ENCODE measurements at places on chromosomes 4 and X.

DNA sequence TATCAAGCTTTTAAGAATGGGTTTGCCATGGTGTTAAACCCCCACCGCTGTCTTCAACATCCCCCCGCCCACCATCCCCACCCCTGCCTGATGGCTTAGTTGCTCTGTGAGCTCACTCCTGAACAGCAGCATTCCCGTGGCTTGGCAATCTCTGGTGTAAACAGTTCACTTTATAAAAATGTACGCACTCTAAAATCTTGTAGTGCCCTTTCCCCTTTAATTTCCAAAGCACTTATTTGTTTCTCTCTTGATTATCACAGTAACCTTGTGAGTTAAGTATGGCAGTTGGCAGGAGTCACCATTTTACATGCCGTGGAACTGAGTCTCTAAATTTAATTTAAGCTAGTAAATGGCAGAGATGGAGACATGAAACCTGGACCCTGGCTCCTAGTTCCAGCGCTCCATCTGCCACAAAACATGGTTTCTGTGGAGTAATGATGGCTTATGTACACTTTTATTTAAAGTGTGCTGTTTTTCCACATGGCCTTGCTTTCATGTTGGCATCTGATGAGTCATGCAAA lies 123.1 kb downstream of the AFF1 start:
- no peak for DNase-seq

DNA sequence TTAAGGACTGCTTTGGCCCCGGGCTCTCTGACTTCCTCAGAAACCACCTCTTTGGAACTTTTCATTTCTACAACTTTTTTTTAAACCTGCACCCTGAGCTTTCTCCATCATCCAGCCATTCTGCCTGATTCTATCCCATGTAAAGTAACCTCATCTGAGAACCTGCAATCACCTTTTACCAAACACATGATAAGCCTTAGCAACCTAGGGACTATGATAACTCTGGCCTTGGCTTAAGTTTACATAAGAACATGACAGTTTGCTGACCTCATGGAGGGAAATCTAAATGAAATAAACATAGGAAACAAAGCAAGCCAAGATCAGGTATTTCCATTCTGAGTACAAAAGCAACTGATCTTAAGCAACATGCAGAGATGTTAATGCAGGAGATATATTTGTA lies 15.7 kb upstream of the TMEM150C start:
- no peak for DNase-seq

DNA sequence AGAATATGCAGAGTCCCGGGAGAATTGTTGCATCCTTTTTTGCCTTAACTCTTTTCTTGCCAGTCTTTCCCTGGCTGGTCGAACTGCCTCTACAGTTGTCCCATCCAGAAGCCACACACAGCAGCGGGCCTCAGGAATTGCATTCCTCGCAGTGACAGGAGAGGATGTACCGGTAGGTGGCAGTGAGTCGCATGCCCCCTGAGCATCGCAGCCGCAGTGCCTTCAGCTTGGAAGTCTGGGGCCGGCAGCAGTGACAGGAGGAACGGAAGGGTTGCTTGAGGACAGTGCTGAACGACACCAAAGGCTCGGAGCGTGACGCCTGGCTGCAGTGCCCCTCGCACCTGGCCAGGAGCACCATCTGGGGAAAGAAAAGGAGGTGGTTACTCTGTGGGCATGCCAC lies 23.5 kb downstream of the NDP start:
- no peak for DNase-seq

DNA sequence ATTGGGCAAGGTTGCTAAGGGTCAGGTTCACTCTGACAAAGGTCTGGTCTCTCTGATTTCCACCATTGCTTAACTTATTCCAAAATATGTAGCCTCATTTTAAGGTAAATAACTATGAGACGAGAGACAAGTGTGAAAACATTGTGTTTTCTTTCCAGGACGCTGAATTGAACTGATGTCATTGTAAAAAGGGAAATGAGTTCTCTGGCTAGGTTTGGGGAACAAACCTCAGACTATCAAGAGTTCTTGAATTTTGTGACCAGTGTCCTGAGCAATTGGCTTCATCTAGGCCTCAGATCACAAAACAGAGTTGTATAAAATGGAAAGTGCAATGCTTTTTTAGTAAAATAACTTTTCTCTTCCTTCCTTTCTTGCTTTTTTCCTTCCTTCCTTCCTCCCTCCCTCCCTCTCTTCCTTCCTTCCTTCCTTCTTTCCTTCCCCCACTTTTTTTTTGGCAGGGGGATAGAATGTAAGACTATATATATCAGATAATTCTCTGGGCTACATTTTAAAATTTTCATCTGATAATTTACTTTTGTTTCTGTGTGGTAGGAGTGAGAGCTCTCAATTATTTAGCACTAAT lies 30.8 kb upstream of the CXCL8 start:
- DNase-seq = no peak

GRCh38 chr4:26140150-26140898 lies 180.5 kb upstream of the RBPJ start:
- no peak for DNase-seq
